ENCODE measurements at places on chromosomes 2 and 18.

DNA sequence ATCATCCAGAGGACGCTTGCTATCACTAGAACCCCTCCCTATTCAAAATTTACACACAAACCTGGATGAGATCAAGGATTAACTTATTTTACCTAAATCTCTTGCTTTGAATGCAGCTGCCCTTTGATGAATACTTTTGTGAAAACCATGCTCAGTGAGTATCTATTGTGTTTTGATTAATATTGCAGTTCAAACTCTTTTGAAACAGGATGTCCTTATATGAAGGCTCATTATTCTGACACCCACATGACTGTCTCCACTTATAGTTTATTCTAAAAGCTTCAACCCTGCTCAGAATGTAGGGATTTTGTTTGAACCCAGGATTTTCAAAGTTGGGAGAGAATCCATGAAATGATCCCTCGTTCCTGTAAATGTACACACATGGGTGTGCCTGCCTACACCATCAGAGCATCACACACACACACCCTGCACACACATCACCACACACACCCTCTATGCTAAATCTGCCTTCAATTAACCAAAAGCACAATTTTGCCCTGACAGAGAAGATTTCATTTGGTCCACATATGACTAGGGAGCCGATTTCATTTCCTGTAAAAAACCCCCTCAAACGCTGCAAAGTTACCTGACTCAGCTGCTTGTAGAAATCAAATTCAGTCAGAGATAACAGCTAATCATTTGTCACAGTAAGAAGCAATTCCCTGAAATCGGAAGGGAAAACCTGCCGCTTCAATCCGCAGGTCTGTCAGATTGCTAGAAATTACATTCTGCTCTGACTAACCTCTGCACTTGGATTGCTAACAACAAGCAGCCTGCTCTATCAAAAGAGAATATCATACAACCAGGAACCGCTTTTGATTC lies 65.2 kb downstream of the ZEB2 start:
- DNase-seq: no peak

- DNase-seq: no peak
Measured at GRCh38 chr2:219991116-219991515, 363.7 kb downstream of the SLC4A3 start.

GRCh38 chr2:62409442-62409841 lies 96.6 kb downstream of the TMEM17 start:
- no peak for DNase-seq

DNA sequence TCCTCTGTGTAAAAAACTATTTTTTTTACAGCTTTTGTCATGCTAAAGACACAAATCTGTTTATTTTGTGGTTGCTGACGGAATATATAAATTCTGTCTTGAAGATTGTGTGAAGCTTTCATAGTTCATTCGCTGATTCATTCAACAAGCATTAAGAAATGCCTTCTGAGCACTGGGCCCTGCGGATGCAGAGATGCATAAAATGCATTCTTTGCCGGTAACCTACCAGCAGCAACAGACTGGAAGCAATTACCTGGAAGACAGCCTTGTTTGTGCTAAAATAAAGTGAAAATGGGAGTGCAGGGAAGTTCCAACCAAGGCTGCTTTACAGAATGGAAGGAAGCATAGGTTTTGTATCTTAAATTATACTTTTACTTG lies 119.7 kb downstream of the PMAIP1 start:
- no peak for DNase-seq

DNA sequence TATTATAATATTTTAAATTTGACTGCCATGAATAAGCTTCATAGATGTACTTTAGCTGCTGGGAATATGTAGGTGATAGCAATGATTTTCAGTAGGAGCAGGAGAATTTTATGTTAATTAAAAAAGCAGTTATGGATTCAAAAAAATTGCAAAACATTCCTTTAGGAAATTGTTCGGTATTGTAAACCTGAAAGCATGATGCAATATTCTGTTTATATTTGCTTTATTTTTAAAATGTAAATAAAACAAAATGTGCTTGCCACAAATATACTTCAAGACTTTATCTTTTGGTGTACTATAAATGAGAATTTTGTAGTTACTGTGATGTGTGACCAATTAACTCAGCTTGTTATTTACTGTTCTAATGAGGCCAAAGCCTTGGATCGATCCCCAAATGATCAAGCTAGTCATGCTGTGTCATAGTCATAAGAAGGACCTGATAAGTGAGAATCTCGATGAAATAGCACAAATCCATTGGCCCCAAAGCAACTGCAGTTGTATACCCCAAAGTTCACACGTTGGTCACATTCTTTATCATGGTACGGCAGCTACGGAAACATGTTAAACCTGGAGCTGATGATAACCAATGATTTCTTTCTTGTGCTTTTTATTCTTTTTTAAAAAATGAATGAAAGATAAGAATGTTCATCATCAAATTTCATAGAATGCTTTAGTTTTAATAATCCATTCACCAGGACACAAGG lies 23.6 kb upstream of the ATIC start:
- DNase-seq: no peak

GRCh38 chr2:168180914-168181313 lies 66.5 kb downstream of the STK39 start:
- DNase-seq: no peak

DNA sequence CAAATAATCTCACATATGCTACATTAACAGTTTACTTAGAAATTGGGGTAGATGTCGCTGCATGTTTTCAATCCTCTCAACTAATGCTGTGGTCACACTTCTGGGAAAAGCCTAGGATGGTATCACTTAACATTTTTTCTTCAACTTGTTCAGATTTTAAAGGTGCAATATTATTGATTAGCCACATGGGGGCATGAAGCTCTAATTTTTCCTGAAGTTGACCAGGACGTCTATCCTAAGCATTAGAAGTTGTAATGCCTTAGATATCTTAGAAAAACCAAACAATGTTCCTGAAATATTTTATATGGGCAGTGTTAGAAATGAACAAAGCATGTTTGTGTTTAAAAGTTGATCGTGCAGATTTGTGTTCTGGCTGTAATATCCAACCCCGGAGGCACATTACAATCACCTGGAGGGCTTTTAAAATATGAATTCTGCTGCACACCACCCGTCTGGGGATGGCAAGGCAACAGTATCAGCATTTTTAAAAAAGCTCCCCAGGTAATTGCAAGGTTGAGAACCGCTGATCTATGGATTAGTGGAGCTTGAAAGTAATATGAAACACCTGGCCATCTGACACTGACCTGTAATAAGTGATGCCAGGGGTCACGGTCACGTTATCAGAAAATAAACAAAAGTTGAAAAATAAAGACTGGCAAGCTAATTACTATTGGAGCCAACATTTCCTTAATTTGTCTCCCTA lies 100.5 kb upstream of the LMAN1 start:
- DNase-seq: no peak

GRCh38 chr2:237223201-237223861 lies 137.6 kb downstream of the COPS8 start:
- DNase-seq: no peak

GRCh38 chr2:50789741-50790140 lies 242.2 kb downstream of the NRXN1 start:
- DNase-seq: no peak

DNA sequence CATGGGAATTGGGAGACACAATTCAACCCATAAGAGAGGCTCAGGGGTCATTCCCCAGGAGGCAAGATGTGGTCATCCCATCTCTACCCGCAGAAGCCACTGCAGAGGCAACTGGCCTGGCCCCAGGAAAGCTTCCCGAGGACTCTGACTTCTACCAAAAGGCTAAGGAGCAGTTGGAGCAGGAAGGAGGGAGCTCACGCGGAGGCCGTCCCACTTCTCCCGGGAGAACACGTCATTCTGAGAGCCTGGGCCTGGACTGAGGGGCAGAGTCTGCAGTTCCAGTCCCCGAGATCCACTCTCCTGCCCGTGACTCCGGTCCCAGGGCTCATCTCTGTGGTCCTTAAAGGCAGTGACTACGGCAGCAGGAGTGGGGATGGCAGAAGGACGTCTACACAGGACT lies 69.0 kb upstream of the TAF1B start:
- no peak for DNase-seq

GRCh38 chr2:75928093-75928492 lies 217.4 kb upstream of the GCFC2 start:
- no peak for DNase-seq

- no peak for DNase-seq
Measured at GRCh38 chr2:232195487-232195886, 183.1 kb upstream of the ALPP start.

GRCh38 chr18:23226930-23227725 lies 91.8 kb downstream of the CABLES1 start:
- no peak for DNase-seq

DNA sequence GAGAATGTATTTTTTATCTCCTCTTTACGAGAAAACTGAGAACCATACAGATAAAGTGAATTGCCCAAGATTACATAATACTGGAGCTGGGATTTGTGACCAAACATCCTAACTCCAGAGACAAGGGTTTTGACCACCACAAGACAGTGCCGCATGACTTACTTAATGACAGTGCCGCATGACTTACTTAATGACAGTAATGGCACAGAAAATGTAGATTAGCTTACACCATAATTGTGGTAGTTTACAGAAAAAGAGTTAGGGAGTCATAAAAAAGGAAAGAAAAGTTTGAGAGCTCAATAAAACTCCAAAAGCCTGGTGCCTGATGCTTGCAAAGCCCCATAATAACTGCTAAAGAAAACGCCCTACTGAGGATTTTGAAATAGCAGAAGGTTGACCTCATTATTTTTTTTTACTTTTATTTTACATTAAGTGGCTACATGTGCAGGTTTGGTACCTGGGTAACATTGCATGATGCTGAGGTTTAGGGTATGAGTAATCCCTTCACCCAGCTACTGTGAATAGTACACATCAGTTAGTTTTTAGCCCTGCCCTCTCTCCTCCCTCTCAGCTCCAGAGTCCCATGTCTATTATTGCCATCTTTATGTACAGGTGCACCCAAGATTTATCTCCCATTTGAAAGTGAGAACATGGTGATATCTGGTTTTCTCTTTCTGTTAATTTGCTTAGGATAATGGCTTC lies 310.0 kb upstream of the UBE2E3 start:
- DNase-seq: no peak

DNA sequence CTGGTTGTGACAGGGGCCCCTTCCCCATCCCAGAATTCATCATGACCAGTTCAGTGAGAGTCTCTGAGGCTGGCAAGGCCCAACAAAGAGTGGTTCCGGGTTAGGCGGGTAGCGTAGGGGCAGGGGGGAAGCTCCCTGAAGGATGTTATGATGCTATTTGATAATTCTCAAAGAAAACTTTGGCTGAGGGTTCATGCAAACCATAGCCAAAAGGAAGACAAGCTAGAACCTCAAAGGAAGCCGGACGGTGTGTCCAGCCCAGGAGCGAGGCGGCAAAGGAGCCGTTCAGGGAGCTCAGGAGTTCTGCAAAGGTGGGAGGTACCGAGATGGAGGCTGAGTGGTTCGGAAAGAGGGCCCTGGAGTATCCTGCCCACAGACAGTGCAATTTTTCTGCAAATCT lies 226.8 kb upstream of the RAB6C start:
- no peak for DNase-seq

DNA sequence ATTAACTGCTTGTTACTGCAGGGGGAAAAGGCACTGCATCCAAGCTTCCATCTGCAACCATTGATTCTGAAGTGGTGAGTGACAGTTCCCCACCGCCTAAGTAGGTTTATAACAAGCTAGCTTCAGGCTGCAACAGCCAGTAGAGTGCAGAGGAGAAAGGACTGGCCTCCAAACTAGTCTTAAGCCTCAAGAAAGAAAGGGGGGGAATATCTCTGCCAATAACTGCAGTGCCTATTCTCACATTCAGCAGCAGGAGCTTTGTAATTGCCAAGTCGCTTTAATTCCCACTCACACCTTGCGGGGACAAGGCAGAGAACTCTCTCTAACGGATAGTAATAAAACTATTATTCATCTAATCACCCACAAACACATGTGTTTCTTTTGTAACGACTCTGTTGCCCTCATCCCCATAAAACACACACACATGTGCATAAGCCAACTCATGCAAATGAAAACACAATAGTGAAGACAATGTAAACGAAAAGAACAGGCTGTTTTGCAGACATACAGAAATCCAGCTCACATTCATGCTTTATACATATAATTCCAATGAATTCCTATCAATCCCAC lies 1963.3 kb upstream of the PIK3C3 start:
- no peak for DNase-seq

DNA sequence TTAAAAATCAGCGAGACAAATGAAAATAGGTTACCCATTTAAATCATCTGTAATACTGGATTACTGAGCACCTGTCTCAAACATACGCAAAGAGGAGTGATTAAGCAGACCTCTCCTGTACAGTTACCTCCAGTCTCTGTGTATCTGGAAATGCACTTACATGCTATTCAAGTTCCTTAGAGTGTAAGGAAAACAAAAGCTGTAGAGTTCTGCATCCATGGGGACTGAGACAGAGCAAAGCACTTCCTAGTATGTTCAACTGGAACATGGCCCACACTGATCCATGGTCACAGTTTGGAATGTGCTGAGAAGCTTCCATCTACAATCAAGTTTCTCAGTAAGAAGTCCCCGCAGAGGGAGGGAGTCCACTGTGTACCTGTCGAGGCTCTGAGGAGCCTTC lies 63.9 kb downstream of the PPP4R1 start:
- DNase-seq: no peak

- no peak for DNase-seq
Measured at GRCh38 chr2:96565111-96565510, 28.6 kb downstream of the ARID5A start.

GRCh38 chr2:54680397-54681041 lies 42.9 kb upstream of the EML6 start:
- DNase-seq: no peak

DNA sequence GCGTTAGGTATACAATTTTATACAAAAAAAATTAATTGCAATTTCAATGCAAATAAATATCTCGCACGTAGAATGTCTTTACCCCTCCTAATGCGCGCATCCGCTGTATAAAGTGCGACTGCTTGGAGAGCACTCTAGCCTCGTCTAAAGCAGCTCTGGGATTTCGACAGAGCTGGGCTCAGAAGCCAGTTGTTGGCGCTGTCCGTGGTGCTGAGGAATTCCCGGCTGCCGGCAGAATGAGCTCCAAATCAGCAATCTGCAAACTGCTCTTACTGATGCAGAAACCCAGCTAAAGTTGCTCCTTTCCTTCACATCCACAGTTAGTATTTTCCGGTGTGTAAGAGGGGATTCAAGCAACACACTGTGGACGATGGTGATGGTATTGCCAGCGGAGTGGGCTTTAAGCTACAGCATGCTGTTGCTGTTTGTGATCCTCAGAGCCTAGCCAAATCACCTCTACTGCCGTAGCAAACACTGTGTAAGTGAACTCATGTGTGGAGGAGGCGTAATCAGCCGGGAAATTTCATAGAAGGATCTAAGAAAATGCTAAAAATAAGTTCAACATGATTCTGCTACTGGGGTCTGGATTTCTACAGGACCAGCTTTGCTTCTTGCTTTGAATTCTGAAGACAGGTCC lies at the start of gene VWC2L:
TSS of gene VWC2L (plus strand) at position 137 of the 637 bp plus-strand sequence. CDS start 3,140 bp downstream, outside the sequence.
- no peak for DNase-seq

Data from stimulated activated CD8-positive, alpha-beta memory T cell treated with anti-CD3 and anti-CD28 coated beads, Interleukin-15, amount 100 ng/mL, for 4 hours (primary cell).